Activated T-cell treated with anti-CD3 and anti-CD28 coated beads, Interleukin-2, amount 50 U/mL, for 24 hours (primary cell): ENCODE measurements at places on chromosomes 4 and X.
A peak's percentile ranks its signal among the peaks of the same experiment; 100 is the strongest.

DNA sequence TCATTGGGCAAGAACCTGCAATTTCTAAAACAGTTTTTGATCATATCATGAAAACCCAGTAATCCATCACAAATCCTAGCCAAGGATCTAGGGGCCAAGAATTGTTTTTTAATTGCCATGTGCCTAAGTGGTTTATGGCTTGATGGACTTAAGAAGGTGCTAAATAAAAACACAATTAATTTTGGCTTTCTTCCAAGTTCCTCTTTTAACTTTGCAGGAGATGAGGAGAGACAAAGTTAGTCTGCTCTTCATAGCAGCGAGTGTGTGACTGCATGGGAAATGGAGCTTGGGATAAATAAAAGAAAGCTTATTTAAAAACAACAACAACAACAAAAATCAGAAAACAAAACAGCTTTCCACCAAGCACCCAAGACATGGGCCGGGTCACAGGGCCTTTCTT, 41.4 kb downstream of the ARHGEF9 start:
- H3K36me3 ChIP-seq = no peaks in the 10 kb centered on the region
- H3K27me3 ChIP-seq = peaks cover 27% of the 10 kb centered on the region
- H3K4me1 ChIP-seq = peaks cover 51% of the 10 kb centered on the region

DNA sequence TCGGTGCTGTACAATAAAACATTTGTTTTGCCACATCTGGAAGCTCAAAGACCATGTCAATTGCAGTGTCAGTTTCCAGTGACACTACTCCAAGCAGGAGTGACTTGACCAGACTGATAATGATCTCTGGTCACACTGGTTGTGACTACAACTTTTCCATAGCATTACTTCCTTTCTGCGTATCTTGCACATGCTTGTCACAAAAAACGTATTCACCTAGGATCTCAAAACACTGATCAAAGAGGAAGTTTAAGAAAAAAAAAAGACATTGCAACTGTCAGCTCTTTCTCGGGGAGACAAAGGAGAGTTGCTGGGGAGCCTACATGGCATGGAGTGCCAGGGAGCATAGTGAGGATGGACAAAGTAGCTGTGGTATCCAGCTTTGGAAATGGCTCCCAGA, 60.6 kb downstream of the OPHN1 start:
- H3K4me1 ChIP-seq = no peaks in the 10 kb centered on the region
- H3K36me3 ChIP-seq = no peaks in the 10 kb centered on the region
- H3K27ac ChIP-seq = no peak overlapping the region
- DNase-seq = no peak

DNA sequence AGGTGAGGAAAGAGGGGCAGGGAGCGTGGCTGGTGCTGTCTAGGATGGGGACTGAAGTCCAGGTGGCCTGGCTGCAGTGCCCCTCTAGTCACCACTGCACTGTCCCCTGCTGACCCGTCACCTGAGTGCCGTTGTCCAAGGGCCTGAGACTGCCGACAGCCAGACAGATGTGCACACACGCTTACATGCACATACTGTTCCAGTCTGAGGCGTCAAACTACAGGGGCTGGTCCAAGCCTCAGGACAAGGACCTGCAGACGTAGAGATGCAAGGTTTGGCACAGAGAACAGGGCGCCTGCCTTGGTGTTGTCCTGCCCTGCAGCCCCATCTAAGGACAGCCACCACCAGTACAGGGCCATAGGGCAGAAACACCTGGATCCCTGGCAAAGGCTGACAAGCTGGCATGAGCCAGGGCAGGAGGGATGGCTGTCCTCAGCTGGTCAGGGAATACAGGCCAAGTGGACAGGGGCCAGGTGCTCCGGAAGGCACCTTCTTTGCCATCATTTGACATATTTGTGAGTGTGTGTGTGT, 1.7 kb downstream of the SLC2A9 start:
- H3K4me1 ChIP-seq = peaks cover 18% of the 10 kb centered on the region
- H3K27ac ChIP-seq = peak overlapping the region; percentile 93
- H3K27me3 ChIP-seq = no peaks in the 10 kb centered on the region
- DNase-seq = no peak
- no peaks in the 10 kb centered on the region for H3K36me3 ChIP-seq

DNA sequence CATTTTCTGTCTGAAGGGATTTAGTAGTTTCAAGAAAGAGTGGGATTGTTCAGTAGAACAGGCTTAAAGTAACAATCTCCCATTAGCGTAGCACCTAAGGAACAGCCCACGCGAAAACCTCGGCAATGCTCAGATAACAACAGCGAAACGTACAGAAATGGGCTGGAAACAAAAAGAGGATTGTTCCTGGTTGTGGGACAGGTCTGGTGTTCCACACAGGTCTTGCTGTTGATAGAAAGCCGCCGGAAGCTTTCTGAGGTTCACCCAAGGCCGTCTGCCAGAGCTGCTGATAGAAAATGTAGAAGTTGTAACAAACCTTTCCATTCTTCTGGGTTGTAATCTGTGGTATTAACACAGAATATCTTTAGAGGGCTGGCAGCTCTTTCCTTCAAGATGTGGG, 69.4 kb upstream of the CLCN4 start:
- peaks cover 6% of the 10 kb centered on the region for H3K36me3 ChIP-seq
- H3K4me1 ChIP-seq = peaks cover 45% of the 10 kb centered on the region
- H3K27ac ChIP-seq = no peak overlapping the region
- DNase-seq = no peak
- H3K27me3 ChIP-seq = peaks cover 20% of the 10 kb centered on the region
- H3K4me3 ChIP-seq = no peak overlapping the region

DNA sequence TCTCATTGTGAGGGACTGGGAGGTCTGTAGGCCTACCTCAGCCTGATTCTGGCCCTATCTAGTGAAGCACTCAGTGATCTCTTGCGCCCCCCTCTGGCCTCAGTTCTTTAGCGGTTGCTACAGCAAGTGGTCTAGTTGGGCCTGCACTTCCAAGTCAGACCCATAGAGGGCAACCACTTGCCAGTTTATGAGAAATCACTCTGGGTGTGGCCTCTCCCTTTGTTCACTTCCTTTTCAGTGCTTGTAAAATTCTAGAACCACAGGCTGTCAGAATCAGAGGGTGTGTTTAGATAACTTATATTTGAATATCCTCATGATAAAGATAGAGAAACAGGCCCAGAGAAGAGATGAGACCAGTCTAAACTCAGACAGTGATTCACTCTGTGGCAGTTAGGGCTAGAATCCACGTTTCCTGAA, 60.9 kb upstream of the LAS1L start:
- peak overlapping the region; percentile 97 for H3K27ac ChIP-seq
- H3K36me3 ChIP-seq = no peaks in the 10 kb centered on the region
- H3K4me3 ChIP-seq = peak overlapping the region; percentile 68
- H3K4me1 ChIP-seq = peaks cover 58% of the 10 kb centered on the region
- H3K27me3 ChIP-seq = peaks cover 21% of the 10 kb centered on the region

DNA sequence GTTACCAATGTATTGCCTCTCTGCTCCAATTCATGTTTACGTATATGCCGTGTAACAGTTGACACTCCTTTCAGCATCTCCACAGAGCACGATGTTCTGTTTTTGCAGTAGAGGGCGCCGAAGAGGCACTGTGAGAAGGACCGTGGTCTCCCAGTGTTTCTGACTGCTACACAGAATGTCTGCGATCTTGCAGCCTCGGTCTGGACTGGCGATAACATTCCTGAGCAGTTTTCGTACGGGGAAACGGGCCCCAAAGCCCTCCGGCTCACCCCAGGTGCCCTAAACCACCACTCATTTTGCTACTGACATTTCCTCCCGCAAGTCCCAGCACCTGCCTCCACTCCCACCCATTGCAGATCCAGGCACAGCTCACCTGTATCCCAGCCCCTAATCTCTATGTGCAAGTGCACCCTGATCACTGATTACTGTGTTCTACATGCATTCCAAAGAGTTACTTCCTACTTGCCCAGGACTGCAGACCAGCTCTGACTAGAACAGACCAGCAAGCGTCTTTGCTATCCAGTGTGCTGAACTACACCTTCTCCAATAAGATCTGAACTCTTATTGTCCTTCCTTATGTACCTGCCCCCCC, 12.4 kb upstream of the NFXL1 start:
- peak; percentile 53 for DNase-seq
- H3K27me3 ChIP-seq = peaks cover 15% of the 10 kb centered on the region
- H3K27ac ChIP-seq = no peak overlapping the region
- peak overlapping the region; percentile 25 for H3K4me3 ChIP-seq
- H3K4me1 ChIP-seq = peaks cover 12% of the 10 kb centered on the region

DNA sequence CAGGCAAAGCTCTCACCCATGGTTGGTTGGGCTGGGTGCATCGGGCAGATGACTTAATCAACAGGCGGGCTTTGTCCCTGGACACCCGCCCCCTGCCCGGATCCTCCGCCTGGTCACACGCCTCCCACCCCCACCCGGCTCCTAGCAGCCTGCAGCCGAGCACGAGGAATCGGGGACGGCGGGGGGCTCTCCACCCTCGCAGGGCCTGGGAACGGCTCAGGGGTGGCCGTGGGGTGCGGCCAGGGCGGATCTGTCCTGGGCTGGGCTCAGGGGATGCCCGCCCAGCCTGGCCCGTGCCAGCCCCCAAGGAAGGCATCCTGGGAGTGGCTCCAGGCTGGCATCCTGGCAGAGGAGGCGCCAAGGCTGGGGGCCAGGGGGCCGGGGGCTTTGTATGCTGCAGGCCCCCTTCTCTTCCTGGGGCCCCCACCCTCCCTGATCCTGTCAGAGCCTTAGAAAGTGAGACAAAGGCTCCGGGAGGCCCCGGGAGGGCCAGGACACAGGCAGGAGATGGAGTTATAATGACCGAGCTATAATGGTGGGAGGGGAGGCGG, 32.5 kb upstream of the FGFR3 start:
- H3K4me3 ChIP-seq = no peak overlapping the region
- peaks cover 21% of the 10 kb centered on the region for H3K27me3 ChIP-seq
- no peak overlapping the region for H3K27ac ChIP-seq
- no peak for DNase-seq
- H3K4me1 ChIP-seq = no peaks in the 10 kb centered on the region

DNA sequence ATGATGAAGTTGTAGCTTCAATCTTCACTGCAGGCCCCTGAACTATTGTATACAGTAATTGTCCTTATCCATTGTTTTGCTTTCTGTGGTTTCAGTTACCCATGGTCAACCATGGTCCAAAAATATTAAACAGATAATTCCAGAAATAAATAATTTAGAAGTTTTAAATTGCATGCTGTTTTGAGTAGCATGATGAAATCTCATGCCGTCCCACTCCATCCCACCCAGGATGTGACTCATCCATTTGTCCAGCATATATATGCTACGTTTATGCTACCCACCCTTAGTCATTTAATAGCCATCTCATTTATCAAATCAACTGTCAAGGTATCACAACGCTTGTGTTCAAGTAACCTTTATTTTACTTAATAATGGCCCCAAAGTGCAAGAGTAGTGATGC, 34.5 kb downstream of the IQCM start:
- H3K4me1 ChIP-seq = no peaks in the 10 kb centered on the region
- no peaks in the 10 kb centered on the region for H3K27me3 ChIP-seq
- no peak overlapping the region for H3K27ac ChIP-seq

DNA sequence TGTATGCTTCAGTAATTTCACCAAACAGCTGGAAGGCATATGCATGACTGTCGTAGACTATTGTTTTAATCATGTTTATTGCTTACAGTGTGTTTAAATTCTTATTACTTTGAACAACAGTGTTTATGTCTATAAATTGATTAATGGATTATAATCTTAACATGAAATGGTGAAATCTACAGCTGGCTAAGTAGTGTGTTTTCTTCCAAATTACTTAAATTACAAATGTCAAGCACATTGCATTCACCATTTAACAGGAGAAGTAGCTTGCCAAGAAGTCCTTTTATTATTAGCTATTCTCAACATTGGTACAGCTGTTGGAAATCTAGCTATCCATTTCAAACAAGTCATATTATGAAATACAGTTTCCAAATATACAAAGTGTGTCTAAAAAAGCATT, 849.3 kb upstream of the PCDH10 start:
- DNase-seq = no peak
- no peaks in the 10 kb centered on the region for H3K27me3 ChIP-seq
- no peaks in the 10 kb centered on the region for H3K4me1 ChIP-seq
- H3K36me3 ChIP-seq = no peaks in the 10 kb centered on the region

DNA sequence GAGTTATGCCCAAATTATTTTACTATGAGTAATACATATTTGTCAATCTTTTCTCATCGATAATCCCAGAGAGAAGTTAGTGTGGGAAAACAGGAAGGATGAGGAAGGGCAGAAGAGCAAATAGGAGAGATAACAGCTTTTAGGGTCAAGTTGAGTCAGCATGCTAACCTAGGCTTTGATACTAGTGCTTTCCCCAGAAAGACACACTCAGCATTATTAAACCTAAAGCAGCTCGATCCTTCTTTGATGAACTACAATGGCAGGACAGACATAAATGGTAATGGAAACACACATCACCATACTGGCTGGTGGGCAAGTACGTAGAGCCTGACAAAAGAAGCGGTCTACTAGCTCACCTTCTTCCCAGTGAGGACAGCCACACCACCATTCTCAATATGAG, 20.5 kb downstream of the AIFM1 start:
- DNase-seq = no peak
- H3K4me3 ChIP-seq = no peak overlapping the region
- peaks cover 14% of the 10 kb centered on the region for H3K27me3 ChIP-seq
- peaks cover 63% of the 10 kb centered on the region for H3K36me3 ChIP-seq
- H3K27ac ChIP-seq = no peak overlapping the region

GRCh38 chrX:70453024-70453618, 8.5 kb downstream of the DLG3 start:
- H3K4me3 ChIP-seq = peak overlapping the region; percentile 77
- peaks cover 40% of the 10 kb centered on the region for H3K4me1 ChIP-seq
- H3K27ac ChIP-seq = peak overlapping the region; percentile 62
- peaks cover 49% of the 10 kb centered on the region for H3K27me3 ChIP-seq

- H3K27me3 ChIP-seq = peaks cover 9% of the 10 kb centered on the region
- no peak overlapping the region for H3K27ac ChIP-seq
- no peaks in the 10 kb centered on the region for H3K36me3 ChIP-seq
- no peak for DNase-seq
- H3K4me3 ChIP-seq = no peak overlapping the region
- peaks cover 9% of the 10 kb centered on the region for H3K4me1 ChIP-seq
Measured at GRCh38 chrX:45889471-45889870, 655.8 kb downstream of the ZNF674 start.

DNA sequence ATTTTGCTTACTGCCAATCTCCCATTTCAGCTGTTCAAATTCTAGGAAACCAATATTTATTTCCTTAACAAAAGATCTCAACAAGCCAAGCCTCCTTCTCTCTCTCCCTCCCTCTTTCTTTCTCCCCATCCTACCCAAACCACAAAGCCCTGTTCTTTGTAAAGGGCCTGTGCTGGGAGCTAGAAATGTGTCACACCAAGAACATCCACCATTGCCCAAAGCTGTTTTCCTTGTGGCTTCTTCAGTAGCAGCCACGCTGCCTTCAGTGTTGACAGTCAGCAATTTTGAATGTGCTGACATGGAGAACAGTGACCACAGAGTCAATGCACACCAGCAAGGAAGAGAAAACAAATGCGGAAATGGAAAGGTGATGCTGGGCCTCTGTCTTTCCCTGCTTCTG, 203.0 kb downstream of the MAML3 start:
- no peaks in the 10 kb centered on the region for H3K36me3 ChIP-seq
- no peak for DNase-seq
- peak overlapping the region; percentile 41 for H3K4me3 ChIP-seq
- peak overlapping the region; percentile 81 for H3K27ac ChIP-seq
- H3K27me3 ChIP-seq = peaks cover under 1% of the 10 kb centered on the region

- no peaks in the 10 kb centered on the region for H3K36me3 ChIP-seq
- no peak overlapping the region for H3K27ac ChIP-seq
- H3K4me1 ChIP-seq = no peaks in the 10 kb centered on the region
- DNase-seq = no peak
Measured at GRCh38 chrX:261919-262352, 19.2 kb upstream of the PLCXD1 start.
